ENCODE measurements at places on chromosomes 11 and 22.
A peak's percentile ranks its signal among the peaks of the same experiment; 100 is the strongest.

GRCh38 chr22:46622081-46622521, 1.9 kb downstream of the GRAMD4 start:
- DNase-seq = no peak

GRCh38 chr22:22201185-22201929, 43.2 kb upstream of the VPREB1 start:
- DNase-seq = peak; percentile 50

GRCh38 chr22:32591620-32592019, 117.0 kb downstream of the FBXO7 start:
- no peak for DNase-seq

DNA sequence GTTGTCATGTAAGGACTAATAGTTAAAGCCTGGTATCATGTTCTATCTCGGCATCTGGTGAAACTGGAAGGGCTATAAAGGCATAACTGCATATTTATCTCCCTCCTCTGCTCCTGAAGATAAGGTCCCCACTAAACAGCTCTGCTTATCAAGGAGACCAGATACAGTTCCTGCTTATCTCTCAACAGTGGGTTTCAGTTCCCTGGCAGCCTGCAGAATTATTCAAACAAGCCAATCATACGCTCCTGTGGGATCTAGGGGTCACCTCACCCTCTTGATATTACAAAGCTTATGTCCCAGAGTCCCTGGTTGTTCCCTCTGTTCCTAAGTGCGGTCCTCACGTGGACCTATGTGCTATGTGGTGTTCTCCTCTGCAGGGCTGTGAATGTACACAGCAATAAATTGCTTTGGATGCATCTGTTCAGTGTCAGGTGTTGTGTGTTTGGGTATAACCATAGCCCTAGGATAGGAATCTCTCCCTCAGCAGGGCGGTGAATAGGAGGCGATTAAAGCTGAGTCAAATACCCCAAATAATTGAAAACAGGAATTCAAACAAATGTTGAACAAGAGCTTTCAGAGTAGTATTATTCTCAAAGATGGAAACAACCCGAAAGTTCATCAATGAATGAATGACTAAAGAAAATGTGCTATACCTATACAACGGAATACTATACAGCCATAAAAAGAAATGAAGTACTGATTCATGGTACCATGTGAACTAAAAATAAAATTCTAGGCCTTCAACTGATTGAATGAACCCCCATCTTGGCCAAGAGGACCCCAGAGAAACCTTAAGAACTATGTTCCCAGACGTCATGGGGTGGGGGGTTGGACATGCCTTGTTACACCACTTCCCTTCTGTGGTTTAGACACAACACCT, 3.1 kb upstream of the OOSP4A start:
- DNase-seq = no peak

GRCh38 chr22:24989541-24989951, 37.0 kb downstream of the KIAA1671 start:
- DNase-seq = no peak

- no peak for DNase-seq
Observed at GRCh38 chr22:20889025-20889704, 28.0 kb upstream of the CRKL start.

DNA sequence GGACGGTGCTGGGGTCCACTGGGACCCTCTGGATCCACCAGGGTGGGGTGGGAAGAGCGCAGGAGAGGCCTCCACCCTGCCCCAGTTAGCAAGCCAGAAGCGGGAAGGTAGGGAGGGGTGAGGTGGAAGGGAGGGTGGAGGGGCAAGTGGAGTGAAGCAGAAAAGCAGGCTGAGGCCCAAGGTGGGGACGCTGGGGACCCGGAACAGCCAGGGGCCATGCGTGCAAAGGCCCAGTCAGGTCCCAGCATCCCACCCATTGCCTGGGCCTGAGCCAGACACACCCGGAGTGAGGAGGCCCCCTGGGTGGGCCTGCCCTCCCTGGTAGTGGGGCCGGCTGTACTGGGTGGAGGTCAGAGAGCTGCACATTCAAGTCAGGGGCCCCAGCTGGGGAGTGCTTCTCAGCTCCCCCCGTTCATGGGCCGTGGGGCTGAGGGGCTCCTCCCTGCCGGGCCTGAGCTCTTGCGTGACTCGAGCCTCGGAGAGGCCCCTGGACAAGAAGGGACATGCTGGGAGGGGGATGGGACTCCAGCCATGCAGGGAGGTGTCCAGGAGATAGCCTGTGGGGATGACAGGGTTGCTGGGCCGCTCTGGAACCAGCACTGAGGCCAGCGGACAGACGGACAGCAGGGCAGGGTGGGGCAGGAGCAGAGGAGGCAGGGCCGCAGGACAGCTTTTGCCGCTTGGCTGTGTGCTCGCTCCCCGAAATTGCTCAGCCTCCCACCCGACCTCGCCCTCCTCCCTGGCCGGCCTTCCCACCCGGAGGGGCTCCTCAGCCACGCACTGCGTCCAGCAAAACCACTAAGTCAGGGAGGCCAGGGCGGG, 7.7 kb downstream of the TNNT3 start:
- no peak for DNase-seq

- DNase-seq = no peak
Observed at GRCh38 chr11:75667255-75667830, 1.5 kb downstream of the MAP6 start.

- DNase-seq = no peak
Observed at GRCh38 chr22:47160781-47161520, 398.5 kb downstream of the TBC1D22A start.

- no peak for DNase-seq
Observed at GRCh38 chr11:92794783-92795182, 174.7 kb upstream of the MTNR1B start.

DNA sequence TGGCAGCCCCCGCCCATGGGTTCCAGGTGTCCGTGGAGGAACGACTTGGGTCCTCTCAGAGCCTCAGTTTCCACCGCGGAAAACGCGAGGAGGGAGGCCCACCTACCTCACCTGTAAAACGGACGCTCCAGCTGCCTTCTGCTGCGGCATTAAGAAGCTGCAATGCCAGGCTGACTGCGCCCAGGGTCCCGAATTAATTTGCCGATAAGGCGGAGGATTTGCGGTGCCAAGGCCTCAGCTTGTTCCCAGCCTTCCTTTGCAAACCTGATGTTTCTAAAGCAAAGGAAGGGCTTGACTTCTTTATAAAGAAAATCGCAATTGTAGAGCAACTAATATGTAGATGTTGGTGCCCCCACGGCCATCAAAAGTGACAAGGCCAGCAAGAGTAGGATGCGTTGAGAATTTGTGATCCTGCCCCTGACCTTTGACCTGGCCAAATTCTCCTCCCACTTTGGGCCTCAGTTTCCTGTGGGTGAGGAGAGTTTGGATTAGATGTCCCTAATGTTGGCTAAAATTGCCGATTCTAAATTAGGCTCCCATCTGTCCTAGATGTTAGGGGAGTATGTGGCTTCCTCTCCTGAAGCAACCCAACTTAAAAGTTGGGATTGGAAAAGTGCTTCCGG, 849 bp upstream of the TCF20 start:
- DNase-seq = no peak

DNA sequence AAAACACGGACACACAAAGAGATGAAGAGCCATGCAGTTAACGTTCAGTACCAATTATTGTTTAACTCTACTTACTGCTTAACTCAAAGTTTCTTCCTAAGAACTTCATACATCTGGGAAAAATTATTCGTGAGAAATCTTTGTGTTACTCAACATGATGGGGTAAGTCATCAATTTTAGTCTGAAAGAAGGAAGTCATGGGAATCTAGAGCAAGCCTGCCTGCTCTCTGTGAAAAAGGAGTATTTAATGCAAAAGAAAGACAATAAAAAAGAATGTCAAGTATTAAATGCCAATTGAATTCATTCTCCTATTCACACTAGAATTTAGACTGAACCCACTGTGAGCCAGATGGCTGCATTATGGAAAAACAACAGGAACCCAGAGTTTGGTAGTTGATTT, 16.0 kb downstream of the TMEM123 start:
- no peak for DNase-seq

GRCh38 chr22:44326491-44326885, 13.7 kb upstream of the SHISAL1 start:
- no peak for DNase-seq

- DNase-seq = no peak
Observed at GRCh38 chr11:86571273-86571948, 101.0 kb downstream of the ME3 start.

DNA sequence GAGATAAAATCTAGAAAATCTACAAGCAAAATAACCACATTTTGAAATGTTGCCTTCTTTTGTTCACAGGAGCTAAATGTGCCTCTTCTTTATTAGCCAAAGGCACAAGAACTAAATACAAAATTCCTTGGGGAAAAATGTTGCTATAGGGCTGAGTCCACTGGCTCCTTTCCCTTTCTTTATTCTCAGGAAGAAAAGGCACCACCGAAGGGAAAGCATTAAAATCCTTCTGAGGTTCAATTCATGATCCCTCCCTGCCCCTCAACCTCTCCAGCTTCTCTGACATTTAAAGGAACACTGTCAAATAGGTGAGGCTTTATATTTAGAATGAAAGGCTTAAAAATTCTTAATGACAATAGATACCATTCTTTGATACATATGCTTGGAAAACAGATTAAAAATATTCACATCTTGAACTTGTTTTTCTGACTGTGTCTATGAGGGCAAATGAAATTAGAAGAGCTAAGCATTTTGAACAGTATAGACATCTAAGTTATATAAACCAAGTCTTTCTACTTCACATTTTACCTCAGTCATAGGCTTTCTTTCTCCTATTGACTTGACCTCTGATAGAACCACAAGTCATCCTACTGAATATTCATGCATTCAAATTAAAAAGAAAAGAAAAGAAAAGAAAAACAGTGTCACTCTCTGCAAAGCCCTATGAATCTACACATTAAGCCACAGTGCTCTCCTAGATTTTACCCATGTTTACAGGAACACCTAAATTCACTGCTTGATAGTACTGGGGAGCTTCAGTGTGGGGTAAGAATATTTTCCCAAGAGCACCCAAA, 148.2 kb downstream of the MAML2 start:
- no peak for DNase-seq

DNA sequence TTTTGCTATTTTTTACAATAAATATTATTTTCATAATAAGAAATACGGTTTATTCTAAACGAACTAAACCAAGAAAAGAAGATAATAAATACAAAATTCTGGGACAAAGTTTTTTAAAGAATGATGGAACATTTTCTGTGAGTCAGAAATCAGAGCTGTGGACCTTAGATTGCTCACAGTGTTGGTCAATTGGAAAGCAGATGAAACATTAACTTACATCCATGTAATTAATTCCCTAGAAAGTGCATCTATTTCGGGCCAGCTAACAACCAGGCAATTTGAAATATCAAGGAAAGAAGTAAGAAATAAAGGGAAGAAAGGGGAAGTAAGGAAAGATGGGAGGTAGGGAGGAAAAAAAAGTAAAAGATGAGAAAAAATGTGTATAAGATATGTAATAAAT, 1569.8 kb upstream of the TENM4 start:
- no peak for DNase-seq

DNA sequence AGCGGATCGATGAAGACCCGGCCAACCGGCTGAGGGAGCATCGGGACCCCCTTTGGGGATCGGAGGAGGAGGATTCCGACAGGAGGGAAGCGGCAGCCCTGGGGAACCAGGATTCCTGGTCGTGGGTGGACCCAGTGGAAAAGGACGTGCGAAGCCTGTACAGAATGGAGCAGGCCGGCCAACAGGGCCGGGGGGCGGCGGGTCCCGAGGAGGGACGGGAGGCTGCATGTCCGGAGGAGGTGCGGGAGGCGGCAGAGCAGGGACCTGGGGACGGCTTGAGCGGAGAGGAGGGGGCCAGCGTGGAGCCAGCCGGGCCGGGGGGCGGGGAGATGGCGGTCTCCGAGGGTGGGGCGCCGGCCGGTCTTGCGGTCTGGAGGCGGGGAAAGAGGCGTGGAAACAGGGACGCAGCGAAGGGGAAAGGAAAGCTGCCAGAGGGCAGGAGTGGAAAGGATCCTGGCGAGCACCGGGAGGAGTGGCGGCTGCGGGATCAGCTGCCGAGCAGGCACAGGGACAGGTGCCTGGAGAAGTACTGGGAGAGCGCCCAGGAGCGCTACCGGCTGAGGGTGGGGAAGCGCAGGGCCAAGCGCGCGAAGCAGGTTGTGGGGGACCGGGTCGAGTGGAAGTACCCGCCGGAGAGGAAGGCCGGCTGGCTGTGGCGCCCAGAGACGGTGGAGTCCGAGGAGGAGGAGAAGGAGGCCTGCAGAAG, at the start of gene ANO5:
Gene ANO5, plus strand, starts transcription at position 444 of the 706 bp plus-strand sequence. CDS start 408 bp downstream, outside the sequence.
- DNase-seq = no peak

GRCh38 chr11:121793291-121793690, 322.7 kb downstream of the BLID start:
- no peak for DNase-seq

GRCh38 chr11:96324912-96325311, 18.1 kb downstream of the MAML2 start:
- DNase-seq = no peak

GRCh38 chr22:32617271-32617670, 142.7 kb downstream of the FBXO7 start:
- no peak for DNase-seq

DNA sequence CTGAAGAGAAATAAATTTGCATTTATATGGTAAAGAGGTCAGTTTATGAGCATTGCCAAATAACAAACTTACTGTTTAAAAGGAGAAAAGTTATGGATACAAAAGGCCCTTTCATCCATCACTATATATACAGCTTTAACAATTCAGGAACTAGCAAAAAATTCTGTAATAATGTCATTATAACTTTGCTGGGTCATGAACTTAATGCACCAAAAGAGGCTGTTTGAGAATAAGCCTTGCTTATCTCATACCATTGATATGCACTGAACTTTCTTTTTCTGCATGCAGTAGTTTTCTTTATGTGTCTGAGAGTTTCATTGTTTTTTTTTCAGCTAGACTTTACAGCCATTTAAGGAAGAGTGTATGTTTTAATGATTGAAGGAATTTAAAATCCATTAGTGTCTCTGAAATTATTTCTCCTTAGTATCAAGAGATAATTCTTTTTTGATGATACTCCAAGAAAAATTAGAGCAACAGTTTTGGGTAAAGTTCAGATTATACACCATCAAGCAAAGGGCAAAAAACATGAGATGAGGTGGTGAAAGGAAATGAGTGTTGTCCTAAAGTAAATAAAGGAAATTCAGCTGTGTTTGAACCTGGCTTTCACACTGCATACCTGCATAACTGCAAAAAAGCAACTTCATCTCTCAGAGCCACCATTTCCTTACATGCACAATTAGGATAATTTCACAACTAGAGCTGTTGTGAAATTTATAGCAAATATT, 188.2 kb upstream of the ANO3 start:
- DNase-seq = no peak

DNA sequence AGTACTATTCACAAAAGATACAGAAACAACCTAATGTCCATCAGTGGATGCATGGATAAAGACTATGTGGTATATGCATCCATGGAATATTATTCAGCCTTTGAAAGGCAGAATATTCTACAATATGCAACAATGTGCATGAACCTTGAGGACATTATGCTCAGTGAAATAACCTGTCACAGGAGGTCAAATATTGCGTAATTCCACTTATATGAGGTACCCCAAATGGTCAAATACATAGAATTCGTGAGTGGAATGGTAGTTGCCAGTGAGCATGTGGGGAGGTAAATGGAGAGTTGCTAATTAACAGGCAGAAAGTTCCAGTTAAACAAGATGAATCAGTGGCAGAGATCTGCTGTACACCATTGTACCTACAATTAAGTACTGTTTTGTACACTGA, 3.6 kb upstream of the SLC5A4 start:
- DNase-seq = no peak

- DNase-seq = no peak
Observed at GRCh38 chr22:23029521-23030228, 40.6 kb upstream of the GNAZ start.

- no peak for DNase-seq
Observed at GRCh38 chr11:83408946-83409345, 122.8 kb upstream of the CCDC90B start.

GRCh38 chr22:23237841-23238240, 57.5 kb downstream of the BCR start:
- DNase-seq = no peak

- peak; percentile 50 for DNase-seq
Observed at GRCh38 chr11:75388386-75389275, 10.7 kb upstream of the RPS3 start.
